ENCODE measurements at places on chromosomes 7 and 10.

- DNase-seq, result no peak
Observed at GRCh38 chr10:3293581-3294431, 121.2 kb upstream of the PITRM1 start.

GRCh38 chr10:5385224-5385623 is 19.4 kb downstream of the TUBAL3 start:
- DNase-seq, result no peak

DNA sequence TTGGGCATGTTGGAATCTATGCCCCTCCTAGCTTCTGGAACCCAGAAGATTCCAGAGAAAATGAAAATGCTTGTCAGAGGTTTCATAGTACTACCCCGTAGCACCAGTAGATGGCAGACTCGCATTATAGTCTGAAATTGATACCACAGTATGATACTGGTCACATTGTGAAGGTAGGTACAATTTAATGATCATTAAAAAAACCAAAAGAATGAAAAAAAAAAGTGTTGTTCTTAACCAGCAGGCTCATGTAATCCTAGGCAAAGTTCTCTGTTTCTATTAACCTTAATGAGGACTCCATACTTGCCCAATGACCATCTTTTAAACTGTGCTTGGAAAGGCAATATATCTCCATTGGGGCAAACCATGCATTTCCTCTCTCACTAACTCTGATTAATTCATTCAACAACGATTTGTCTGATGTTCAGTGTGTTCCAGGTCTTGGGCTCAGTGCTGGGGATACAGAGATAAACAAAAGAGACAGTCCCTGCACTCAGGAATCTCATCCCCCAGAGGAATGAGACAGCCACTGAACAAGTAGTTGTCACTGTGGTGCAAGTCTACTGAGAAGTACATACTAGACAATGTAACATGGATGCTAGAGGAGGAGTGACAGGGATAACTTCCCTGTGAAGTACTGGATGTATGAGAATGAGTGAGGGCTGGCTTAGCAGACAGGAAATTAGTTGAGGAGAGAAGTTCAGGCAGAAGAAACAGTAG is 223.5 kb upstream of the PHYHIPL start:
- DNase-seq, result peak; percentile 16

GRCh38 chr10:131885391-131886165 is 15.2 kb upstream of the PPP2R2D start:
- DNase-seq, result no peak

DNA sequence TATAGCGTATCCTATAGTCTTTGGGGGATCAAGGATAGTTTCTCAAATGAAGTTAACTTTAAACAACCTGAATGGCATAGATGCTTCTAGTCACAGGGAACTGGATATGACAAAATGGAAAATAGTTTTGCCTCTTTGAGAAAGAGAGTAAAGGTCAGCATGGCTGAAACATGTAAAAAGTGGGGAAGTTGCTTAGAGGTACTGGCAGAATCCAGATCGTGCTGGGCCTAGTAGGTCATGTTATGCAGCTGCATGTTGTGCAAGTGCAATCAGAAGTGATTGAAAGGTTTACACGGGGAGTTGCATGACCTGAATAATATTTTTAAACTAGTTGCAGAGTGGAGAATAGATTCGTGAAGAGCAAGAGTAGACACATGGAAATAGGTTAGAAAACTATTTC is 201.1 kb upstream of the HDAC9 start:
- DNase-seq, result no peak

GRCh38 chr10:133364645-133365431 is 7.0 kb upstream of the FUOM start:
- no peak for DNase-seq

GRCh38 chr10:102815790-102816549 is 21.2 kb downstream of the CYP17A1 start:
- no peak for DNase-seq

DNA sequence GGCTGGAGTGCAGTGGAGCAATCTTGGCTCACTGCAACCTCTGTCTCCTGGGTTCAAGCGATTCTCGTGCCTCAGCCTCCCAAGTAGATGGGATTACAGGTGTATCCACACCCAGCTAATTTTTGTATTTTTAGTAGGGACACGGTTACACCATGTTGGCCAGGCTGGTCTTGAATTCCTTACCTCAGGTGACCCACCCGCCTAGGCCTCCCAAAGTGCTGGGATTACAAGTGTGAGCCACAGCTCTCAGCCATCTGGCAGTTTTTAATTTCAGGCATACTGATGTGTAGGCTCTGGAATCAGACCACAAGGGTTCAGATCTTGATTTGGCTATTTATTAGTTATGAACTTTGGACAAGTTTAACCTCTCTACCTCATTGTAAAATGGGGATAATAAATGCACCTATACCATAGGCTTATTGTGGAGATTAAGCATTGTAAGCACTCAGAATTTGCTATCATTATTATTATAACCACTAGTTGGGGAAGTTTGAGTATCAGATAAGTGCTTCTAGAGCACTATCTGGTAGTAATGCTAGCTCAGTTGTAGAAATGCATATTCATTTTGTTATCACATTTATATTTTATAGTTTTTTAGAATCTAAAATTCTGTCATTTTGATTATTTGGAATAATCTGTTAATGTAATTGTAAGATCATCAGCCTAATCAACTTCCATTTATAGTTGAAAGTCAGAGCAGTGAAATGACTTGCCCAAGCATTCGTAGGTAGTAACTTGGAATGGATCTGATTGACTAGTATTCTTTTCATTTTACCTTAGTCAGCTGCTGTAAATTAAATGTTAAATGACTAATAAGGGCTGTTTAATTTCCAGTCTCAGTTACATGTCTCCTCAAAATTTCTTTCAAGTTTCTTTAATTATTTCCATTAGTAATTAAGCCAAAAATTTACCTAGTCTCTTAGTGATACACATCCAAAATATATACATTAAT is 22.5 kb downstream of the KMT2E start:
- DNase-seq, result no peak

GRCh38 chr7:119256001-119256400 is 1017.0 kb upstream of the KCND2 start:
- no peak for DNase-seq

DNA sequence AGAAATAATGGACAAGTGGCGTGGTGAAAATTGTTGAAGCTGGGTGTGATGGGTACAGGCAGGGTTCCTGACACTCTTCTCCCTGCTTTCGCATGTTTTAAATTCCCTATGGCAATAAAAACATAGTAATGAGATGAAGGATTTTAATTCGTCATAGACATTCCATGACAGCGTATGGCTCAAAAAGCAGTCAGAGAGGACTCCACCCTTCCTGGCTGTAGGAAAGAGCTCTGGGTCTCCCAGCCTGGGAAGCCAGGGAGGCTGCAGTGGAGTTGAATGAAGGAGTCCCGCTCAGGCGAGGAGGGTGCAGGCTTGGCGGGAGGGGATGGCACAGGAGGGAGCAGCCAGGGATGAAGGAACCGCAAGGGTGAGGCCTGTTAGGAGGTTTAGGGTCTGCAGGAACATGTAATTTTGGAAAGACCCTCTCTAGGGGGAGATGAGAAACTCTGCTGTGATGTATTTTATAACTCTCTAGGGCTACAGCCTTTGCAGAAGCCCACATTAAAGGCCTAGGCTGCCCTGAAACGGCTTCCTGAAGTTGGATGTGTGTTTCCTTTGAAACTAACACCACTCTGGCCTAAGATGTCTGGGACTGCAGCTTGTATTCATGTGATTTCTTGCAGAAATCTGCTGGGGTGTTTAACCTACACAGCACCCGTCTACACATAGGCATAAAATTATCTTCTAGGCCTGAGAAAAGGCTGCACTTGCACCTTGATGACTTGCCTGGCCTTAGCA is 7.6 kb upstream of the LARP4B start:
- DNase-seq, result peak; percentile 78

GRCh38 chr10:89032141-89032891 is 41.7 kb downstream of the FAS start:
- no peak for DNase-seq

DNA sequence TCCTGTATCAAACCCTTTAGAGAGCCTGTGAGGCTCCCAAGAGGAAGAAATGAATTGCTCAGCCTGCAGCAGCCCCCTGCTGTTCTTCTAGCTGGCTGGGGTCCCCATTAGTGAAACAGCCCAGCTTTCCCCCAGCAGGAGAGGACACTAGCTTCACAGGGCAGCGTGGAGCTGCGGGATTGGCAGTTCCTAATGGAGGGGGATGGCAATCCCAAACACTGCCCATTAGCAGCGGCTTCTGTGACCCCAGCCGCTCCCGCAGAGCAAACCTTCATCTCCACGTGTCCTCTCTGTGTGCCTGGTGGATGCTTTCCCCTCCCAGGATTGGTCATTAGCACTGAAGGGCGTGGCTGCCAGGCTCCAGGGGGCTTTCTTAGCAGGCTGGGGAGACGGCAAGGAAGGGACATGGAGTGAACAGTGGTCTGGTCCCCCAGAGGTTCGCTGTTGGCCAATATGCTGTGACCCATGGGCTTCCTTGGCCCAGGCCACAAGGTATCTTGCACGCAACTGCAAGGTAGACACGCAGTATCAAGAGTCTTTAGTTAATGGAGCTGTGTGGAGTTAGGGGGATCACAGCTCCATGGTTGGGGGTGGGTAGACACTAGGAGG is 322.5 kb upstream of the ZMIZ1 start:
- DNase-seq, result no peak

GRCh38 chr7:24419511-24419910 is 135.5 kb downstream of the NPY start:
- no peak for DNase-seq
